Activated T-cell treated with anti-CD3 and anti-CD28 coated beads, Interleukin-2, amount 50 U/mL, for 24 hours (primary cell): ENCODE measurements at places on chromosomes 6 and 20.

DNA sequence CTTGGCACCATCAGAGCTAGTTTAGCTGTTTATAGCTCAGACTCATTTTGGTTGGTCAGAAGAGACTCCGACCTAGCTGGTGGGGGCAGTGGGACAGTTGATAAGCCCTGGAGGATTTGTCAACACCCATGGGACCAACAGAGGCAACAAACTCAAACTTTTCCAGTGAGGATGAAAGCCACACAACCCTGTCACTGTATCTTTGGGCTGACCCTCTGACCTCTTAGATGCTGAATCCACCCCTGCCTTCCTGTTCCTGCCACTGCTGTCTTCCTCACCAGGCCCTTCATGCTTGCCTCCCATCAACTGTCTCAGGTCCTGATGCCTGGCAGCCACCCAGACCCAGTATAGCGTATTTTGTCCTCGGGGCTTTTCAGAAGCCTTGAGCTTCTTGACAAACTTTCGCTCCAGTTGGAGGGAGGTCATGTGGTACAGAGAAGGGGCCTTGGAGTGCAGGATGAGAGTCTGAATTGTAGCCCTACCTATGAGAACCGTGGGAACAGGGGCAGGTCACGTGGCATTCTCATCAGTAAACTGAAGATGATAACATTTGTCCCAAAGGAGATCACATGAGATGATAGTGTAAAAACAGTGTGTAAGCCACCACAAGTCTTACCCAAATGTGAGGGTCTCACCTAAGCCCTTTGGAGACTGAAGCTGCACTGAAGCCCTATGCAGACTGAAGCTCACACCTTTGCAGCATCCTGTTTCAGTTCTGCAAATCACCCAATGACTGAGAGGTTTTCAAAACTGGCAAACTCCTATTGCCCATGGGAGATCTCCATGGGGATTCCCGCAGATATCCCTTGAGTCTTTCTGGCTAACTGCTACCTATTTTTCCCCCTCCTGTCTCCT is 72.0 kb upstream of the F13A1 start:
- no peak for DNase-seq
- H3K4me1 ChIP-seq: no peaks in the 10 kb centered on the region
- peaks cover 30% of the 10 kb centered on the region for H3K27me3 ChIP-seq
- no peaks in the 10 kb centered on the region for H3K36me3 ChIP-seq
- H3K27ac ChIP-seq: no peak overlapping the region

GRCh38 chr20:4064144-4064909 is 49.0 kb upstream of the RNF24 start:
- no peak for DNase-seq
- no peaks in the 10 kb centered on the region for H3K27me3 ChIP-seq
- no peak overlapping the region for H3K27ac ChIP-seq
- H3K4me3 ChIP-seq: no peak overlapping the region

- H3K27me3 ChIP-seq: no peaks in the 10 kb centered on the region
- H3K27ac ChIP-seq: no peak overlapping the region
- no peak for DNase-seq
- H3K36me3 ChIP-seq: peaks cover 13% of the 10 kb centered on the region
- no peak overlapping the region for H3K4me3 ChIP-seq
- H3K4me1 ChIP-seq: peaks cover 63% of the 10 kb centered on the region
These were observed 36.2 kb upstream of the THEMIS start for GRCh38 chr6:127937102-127937501.

GRCh38 chr20:24045621-24046318 is 57.2 kb upstream of the GGTLC1 start:
- peaks cover 52% of the 10 kb centered on the region for H3K4me1 ChIP-seq
- H3K27ac ChIP-seq: peak overlapping the region; percentile 64
- peak; percentile 46 for DNase-seq
- H3K27me3 ChIP-seq: no peaks in the 10 kb centered on the region

DNA sequence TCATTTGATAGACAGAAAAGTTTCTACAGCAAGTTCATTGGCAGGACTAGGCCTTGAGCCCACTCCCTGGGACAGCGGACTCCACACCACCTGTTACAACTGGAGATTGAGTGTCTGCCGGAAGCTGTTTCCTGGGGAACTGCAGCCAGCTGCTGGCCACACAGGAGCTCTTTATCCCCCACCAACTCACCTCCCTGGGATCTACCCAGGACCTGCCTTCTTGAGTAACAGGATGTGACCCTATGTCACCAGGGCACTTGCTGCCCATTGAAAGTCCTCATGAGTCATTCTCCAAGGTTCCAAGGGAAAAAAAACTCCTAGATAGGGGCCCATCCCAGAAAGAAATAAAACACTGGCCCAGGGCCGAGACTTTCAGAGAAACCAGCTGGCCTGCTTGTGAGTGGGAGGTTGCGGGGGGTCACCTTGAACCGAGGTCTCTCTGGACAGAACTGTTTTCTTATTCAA is 37.4 kb upstream of the SLC9A8 start:
- peaks cover 14% of the 10 kb centered on the region for H3K27me3 ChIP-seq
- H3K27ac ChIP-seq: no peak overlapping the region
- H3K4me3 ChIP-seq: no peak overlapping the region
- DNase-seq: no peak

GRCh38 chr20:10568032-10568431 is 105.8 kb downstream of the JAG1 start:
- no peak for DNase-seq
- H3K4me1 ChIP-seq: peaks cover 33% of the 10 kb centered on the region
- no peak overlapping the region for H3K27ac ChIP-seq
- H3K36me3 ChIP-seq: peaks cover 67% of the 10 kb centered on the region
- H3K4me3 ChIP-seq: no peak overlapping the region

DNA sequence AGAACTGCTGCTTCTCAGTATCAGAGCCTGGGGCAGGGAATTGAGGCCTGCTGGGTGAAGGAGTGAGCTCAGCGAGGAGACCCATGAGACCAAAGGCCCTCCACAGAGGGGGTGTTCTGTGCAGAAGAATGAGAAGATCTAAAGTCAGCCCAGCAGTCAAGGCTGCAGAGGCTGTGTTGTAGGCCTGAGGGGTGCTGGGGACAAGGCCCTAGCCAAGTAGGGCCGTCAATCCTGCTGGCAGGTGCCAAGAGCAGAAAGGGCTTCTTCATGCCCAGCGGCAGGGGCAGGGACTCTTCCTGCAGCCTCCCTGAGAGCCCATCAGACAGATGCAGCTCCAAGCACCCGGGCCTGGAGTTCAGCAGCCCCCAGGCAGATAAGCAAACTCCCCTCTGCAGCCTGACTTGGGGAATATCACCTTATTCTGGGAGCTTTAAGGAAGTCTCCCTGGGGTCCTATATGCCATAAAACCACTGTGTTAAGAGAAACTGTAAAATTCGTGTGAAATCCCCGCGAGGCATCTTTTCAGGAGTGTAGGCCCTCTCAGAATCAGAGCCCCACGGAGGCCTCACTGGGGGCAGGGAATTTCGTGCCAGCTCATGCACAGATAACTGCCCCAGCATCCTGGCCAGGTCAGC is 9.0 kb downstream of the CCDC167 start:
- peaks cover 34% of the 10 kb centered on the region for H3K36me3 ChIP-seq
- H3K27me3 ChIP-seq: no peaks in the 10 kb centered on the region
- peak overlapping the region; percentile 93 for H3K27ac ChIP-seq
- DNase-seq: peak; percentile 46
- no peak overlapping the region for H3K4me3 ChIP-seq

DNA sequence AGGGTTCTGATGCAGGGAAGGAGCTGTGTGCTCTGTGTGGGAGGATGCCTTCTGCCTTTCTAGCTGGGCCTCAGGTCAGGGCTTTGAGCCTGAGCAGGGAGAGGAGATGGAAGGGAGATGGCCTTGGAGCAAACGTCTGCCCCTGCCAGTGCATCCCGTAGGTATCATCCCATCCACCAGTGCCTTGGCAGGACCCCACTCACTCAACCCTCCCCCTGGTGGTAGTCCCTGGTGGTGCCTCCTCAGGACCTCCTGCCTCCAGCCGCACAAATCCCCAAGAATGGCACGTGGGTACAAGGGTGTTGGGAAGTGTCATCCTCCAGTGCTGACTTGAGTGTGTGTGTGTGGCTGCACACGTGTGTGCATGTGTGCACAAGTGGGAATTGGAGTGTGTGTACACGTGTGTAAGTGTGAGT is 23.1 kb upstream of the MICB start:
- H3K4me3 ChIP-seq: no peak overlapping the region
- H3K4me1 ChIP-seq: peaks cover 61% of the 10 kb centered on the region
- H3K27ac ChIP-seq: no peak overlapping the region
- H3K36me3 ChIP-seq: peaks cover 12% of the 10 kb centered on the region
- H3K27me3 ChIP-seq: no peaks in the 10 kb centered on the region

GRCh38 chr6:84625506-84625905 is 138.9 kb downstream of the TBX18 start:
- no peak overlapping the region for H3K27ac ChIP-seq
- no peaks in the 10 kb centered on the region for H3K27me3 ChIP-seq
- H3K4me1 ChIP-seq: no peaks in the 10 kb centered on the region
- H3K36me3 ChIP-seq: no peaks in the 10 kb centered on the region
- no peak for DNase-seq
- no peak overlapping the region for H3K4me3 ChIP-seq

- peaks cover 70% of the 10 kb centered on the region for H3K4me1 ChIP-seq
- peaks cover 1% of the 10 kb centered on the region for H3K27me3 ChIP-seq
- H3K36me3 ChIP-seq: peaks cover 12% of the 10 kb centered on the region
- H3K4me3 ChIP-seq: no peak overlapping the region
- H3K27ac ChIP-seq: no peak overlapping the region
These were observed 170.3 kb downstream of the TSHZ2 start for GRCh38 chr20:53142225-53143127.

- DNase-seq: no peak
- no peak overlapping the region for H3K27ac ChIP-seq
- no peaks in the 10 kb centered on the region for H3K4me1 ChIP-seq
- no peak overlapping the region for H3K4me3 ChIP-seq
- peaks cover 14% of the 10 kb centered on the region for H3K27me3 ChIP-seq
These were observed 514.5 kb downstream of the PREX1 start for GRCh38 chr20:48313324-48313723.

DNA sequence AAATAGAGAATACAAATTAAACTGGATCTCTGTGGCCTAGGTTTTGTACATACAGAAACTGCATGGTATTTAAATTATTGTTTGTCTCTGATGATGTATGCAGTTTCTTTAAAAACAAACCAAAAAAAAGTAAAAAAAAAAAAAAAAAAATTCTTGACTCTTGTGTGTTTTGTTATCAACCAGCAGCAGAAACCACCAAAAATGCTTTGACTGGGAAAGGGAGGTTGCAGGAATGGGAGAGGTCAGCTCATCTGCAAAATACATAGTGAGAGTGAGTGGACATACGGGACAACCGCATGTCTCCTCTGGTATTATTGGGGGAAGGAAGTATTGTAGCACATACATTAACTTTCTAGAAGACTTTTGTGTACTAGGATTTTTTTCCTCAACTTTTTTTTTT is 38.0 kb downstream of the TBC1D7 start:
- H3K27ac ChIP-seq: no peak overlapping the region
- DNase-seq: no peak
- no peaks in the 10 kb centered on the region for H3K27me3 ChIP-seq
- no peaks in the 10 kb centered on the region for H3K4me1 ChIP-seq

GRCh38 chr6:45428727-45429126 is 51.0 kb upstream of the SUPT3H start:
- no peaks in the 10 kb centered on the region for H3K27me3 ChIP-seq
- H3K27ac ChIP-seq: peak overlapping the region; percentile 48
- H3K4me1 ChIP-seq: peaks cover 73% of the 10 kb centered on the region
- DNase-seq: no peak
- peaks cover 76% of the 10 kb centered on the region for H3K36me3 ChIP-seq

DNA sequence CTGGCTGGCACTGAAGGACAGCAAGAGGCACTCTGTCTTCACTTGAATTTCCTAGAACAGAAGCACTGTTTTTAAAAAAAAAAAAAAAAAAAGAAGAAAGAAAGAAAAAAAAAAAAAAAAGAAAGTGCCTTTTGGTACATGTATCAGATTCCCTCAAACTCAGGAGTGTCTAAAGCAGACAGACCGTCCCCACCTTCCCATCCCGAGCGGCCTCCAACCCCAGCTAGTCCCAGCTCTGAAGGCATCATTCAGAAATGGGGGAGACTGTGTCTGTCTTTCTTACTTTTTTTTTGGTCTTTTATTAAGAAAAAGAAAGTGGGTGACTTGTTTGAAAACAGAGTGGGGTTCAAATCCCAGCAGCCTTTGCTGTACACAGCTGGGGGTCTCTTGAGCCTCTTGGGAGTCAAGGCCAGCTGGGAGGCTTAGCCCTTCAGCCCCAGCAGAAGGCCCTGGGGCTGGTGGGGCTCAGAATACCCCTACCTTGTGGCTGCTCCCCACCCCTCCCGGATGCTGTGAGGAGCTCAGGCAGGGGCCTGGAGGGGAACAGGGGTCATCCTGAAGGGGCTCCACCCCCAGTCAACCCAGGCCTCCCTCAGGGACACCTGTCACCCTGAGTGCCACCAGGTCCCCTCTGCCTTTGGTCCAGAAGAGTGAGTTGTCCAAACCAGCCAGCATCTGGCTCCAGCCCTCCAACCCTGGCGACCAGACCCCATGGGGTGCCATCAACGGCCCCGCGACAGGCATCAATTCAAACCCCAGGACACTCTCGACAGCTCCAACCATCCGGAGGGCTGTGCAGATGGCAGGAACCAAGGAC is 128.3 kb downstream of the TAF4 start:
- no peak for DNase-seq
- no peak overlapping the region for H3K27ac ChIP-seq
- H3K4me3 ChIP-seq: no peak overlapping the region

DNA sequence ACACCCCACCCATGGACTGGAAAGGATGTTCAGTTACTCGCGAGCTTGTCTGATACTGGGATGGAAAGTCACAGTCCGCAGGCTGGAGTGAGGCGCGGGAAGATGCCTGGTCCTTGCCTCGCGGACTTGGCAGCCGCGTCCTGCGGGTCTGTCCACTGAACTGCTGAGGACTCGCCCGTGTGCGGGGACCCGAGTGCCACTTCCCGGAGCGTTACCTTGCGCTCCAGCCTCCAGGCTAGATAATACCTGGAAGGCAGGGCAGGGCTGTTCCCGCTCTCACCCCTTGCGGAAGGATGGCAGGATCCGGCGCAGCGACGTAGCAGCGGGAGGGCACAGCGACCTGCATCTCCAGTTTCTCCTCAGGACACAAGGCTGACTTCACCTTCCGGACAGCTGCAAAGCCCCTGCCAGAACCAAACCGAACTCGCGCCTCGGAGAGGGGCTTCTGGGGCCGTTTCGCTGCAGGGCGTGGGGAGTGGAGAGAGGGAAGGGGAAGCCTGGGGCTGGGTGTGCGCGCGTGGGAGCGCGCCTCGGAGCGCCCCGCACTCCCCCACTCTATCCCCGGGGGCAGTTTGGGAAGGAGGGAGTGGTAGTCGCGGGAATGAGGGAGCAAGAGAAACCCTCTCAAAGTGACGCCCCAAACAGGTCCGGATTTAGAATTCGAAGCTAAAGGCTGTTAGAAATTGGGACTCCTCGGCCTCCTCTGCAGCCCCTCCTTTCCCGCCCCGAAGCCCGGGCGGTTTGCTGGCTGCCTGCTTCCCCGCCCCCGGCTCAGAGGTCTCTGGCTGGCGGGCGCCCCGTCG is at the start of gene KCNQ5:
Gene KCNQ5 (plus strand): TSS at position 774 of the 803 bp plus-strand sequence.
- H3K4me1 ChIP-seq: peaks cover 73% of the 10 kb centered on the region
- peak within 1 kb of the TSS; percentile 98 for H3K27ac ChIP-seq
- H3K4me3 ChIP-seq: peak within 1 kb of the TSS; percentile 90
- DNase-seq: no peak
- peaks cover 3% of the 10 kb centered on the region for H3K27me3 ChIP-seq

- peaks cover 7% of the 10 kb centered on the region for H3K4me1 ChIP-seq
- peaks cover 72% of the 10 kb centered on the region for H3K27me3 ChIP-seq
- no peak overlapping the region for H3K4me3 ChIP-seq
- no peaks in the 10 kb centered on the region for H3K36me3 ChIP-seq
- H3K27ac ChIP-seq: no peak overlapping the region
- no peak for DNase-seq
These were observed 161.4 kb downstream of the TBXT start for GRCh38 chr6:166005944-166006899.
